ENCODE measurements at places on chromosomes 13 and 19.

DNA sequence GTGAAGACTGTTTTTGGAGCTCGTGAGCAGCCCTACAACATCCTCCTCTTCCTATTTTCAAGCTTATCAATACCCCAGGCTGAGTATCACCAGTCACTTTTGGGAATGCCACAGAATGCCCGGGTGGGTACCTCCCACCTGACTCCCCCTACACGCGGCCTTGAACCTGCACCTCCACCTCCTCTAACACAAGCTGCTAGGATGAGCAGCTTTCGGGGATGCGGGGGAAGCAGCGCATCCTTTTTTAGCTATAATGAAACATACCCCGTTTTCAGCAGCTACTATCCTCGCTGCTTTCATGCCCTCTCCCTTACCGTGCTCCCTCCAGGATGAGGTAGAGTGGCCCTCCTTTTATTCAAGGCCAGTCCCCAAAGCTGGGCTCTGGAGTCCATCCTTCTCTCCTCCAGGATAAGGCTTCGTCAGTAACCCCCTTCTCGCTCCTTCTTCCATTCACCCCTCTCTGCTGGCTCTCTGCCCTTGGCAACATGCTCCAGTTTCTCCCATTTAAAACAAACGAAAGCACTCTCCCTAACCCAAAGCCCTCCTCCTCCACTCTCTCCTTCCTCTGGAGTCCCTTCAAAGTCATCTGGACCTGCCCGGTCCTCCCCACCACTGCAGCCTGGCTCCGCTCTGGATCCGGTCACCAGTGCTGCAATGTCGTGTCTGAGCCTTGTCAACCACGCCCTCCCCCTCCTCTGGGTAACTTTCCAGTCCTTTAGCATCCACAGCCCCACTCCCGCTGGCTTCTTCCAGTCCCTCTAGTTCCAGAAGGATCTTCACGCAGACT lies 55.3 kb downstream of the STK24 start:
- no peak for DNase-seq

DNA sequence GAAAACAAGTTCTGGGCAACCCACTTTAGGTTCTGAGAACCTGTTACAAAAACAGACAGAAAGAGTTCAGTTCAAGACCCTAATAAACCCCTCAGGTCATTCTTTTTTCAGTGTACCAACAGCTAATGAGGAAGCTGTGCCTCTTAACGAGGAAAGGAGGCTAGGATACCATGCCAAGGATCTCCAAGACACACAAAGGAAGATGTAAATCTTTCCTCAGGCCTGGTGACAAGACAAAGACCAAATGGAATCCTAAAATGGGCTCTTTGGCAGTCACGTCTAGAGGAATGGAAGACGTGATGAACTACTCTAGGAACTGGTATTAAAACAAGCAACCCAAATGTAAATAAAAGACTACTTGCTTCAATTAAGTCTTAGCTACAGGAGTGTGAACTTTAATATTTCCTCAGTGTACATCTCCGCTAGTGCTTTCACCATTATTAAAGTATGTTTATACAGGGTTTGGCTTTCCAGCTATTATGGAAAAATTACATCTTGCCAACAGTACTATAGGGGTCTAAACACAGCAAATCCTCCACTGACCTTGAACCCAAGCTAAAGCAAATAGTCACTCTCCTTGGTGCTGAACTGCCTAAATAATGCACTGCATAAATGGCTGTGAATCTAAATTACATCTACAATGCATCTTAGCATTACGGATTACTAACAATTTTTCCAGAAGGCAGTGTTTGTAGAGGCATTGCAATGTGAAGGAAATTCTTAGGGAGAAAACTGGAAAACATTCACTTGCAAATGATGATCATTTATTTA lies 42.3 kb downstream of the ENOX1 start:
- DNase-seq: no peak

- no peak for DNase-seq
Measured at GRCh38 chr13:58083064-58083463, 451.5 kb downstream of the PCDH17 start.

DNA sequence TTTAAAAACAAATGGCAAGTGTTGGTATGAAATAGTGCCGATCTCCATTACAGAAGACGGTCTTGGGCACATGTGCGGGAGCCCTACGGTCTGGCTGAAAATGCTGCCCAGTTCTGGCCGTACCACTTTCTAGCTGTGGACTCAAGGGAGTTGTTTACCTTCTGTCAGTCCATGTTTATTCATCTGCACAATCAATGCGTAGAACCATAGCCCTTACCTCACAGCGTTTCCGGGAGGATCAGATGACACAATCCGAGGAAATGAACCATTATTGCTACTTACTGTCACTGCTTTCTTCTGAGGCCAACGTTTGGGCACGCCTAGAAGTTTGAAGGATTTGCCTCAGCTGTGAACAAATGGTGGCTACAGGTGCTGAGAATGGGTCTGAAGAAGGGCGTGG lies 31.2 kb downstream of the GADD45B start:
- peak; percentile 63 for DNase-seq

GRCh38 chr19:39403331-39404312 lies 3.0 kb upstream of the ZFP36 start:
- DNase-seq: peak; percentile 98

- peak; percentile 79 for DNase-seq
Measured at GRCh38 chr13:106612688-106613087, 44.8 kb upstream of the ARGLU1 start.

DNA sequence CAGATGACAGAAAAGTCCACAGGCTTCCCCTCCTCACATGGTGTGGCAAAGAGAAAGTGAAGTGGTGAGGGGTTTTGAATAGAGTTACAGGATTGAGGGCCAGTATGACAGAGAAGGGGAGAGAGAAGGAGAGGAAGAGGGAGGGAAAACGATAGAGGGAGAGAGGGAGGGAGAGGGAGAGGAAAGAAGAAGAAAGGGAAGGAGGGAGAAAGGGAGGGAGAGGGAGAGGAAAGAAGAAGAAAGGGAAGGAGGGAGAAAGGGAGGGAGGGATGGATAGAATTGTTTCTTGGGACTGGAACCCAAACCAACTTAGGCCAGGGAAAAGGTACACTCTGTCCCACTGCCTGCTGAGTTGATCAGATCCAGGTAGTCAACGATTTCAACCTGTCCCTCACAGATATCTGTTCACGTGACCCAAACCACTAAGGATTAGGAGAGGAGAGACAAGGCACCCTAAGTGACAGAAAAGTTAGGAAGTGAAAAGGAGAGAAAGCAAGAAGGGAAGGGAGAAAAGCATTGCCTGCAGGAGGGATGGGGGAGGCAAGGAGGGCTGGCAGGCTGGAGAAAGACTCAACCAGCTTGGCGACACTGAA lies 8.1 kb upstream of the IGFL3 start:
- no peak for DNase-seq

- DNase-seq: no peak
Measured at GRCh38 chr19:13782537-13782936, 8.3 kb downstream of the C19orf53 start.

DNA sequence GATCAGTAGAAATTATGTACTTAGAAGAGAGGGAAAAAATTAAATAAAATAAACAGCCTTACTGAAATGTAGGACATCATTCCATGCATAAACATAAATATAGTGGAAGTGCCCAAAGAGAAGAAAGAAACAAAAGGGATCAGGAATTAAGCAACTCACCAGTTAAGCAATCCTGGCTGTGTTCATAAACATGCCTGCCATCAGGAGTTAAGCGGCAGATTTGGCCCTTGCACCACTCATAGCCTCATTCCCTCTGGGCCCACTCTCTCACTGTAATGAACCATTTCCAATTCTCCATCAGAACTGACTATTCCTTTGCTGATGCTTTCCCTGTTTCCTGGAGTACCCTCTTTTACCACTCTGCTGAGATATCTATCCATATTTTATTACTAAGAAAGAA lies 281.4 kb downstream of the LHFPL6 start:
- peak; percentile 2 for DNase-seq

- no peak for DNase-seq
Measured at GRCh38 chr19:46954502-46954992, 65.1 kb upstream of the NPAS1 start.

DNA sequence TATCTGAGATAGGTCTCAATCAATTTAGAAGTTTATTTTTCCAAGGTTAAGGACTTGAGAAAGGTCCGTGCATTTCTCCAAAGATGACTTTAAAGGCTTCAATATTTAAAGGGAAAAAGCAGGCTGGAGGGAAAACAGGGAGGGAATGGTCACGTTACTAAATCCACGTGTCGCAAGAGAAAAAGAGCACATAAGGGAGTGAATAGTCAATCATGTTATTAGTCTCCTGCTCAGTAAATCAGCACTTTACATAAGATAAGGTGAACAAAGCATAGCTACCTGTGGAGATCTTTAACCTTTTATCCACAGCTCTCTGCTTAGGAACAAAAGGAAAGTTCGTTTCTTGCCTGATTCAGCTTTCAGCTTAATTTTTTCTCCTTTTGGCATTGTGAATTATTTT lies 31.3 kb upstream of the LSM14A start:
- DNase-seq: no peak

Data from MV-4-11 (cell line).